ENCODE measurements at places on chromosomes 12 and 14.

DNA sequence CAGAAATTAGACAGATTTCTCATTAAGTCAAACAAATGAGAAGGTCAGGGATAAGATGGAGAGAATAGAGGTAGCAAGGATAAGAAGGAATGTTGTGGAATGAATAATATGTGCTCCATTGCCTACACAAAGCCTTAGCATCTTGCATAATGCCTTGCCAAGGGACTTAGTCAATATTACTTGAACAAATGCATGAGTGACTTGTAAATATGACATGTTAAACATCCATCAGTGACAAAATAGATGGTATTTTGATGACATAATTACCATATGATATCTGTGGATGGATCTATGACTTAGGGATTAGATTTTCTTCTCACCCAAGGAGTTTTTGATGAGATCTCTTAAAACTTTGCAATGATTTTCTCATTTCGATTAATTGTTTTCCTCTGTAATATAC, 194.1 kb upstream of the RASSF8 start:
- no peaks in the 10 kb centered on the region for H3K27me3 ChIP-seq
- H3K36me3 ChIP-seq = no peaks in the 10 kb centered on the region
- no peak for DNase-seq
- no peaks in the 10 kb centered on the region for H3K4me1 ChIP-seq
- no peak overlapping the region for H3K27ac ChIP-seq
- no peak overlapping the region for H3K4me3 ChIP-seq

DNA sequence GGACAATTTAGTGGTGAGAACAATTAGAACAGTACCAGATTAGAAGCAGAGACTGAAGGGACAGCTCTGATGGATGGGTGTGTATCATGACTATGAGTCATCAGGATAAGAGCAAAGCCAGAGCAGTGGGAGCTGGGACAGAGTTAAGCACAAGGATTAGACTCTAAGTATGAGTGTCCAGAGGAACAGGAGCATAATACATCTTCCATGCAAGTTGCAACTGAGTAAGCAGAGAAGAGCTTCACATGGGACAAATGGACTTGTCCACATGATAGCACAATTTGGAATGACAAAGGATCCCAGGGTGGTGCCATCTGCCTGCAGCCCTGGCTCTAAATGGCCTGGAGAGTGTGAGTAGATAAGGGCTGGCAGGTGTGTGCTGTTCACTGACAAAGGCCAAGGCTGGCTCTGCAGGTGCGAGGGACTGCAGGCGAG, 226.4 kb upstream of the CAND1 start:
- no peak overlapping the region for H3K4me3 ChIP-seq
- DNase-seq = no peak
- H3K4me1 ChIP-seq = no peaks in the 10 kb centered on the region
- no peak overlapping the region for H3K27ac ChIP-seq
- no peaks in the 10 kb centered on the region for H3K36me3 ChIP-seq

- peaks cover 5% of the 10 kb centered on the region for H3K36me3 ChIP-seq
- peak overlapping the region; percentile 75 for H3K27ac ChIP-seq
- H3K4me3 ChIP-seq = peak overlapping the region; percentile 44
- H3K27me3 ChIP-seq = no peaks in the 10 kb centered on the region
Observed at GRCh38 chr12:110536834-110537604, 34.9 kb downstream of the RAD9B start.

DNA sequence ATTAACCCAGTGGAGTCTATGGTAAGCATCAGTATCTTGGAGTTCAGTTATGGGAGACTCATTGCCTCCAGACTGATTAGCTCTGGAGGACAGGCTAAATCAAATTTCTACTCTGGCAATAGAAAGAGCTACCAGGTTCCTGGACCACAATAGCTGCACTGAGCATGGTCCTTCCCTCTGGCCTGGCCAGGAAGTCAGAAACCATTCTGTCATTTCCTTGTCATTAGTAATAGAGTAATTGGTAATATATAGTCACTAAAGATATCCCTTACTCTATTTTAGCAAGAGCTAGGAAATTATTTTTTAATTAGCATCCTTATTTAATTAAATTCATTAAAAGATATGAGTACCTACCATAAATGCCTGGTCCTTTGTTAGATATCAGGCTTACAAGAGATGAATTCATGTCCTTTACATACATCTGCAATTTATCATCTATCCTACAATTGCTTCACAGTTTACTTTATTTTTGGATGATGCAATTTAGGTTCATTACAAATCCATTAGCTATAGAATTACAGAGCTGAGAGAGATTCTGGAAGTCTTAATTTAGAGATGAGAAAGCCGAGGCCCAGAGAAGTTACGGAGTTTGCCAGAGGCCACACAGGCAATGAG, 23.7 kb upstream of the TDRD9 start:
- no peaks in the 10 kb centered on the region for H3K4me1 ChIP-seq
- H3K27ac ChIP-seq = no peak overlapping the region
- H3K27me3 ChIP-seq = no peaks in the 10 kb centered on the region
- no peak for DNase-seq
- no peak overlapping the region for H3K4me3 ChIP-seq
- no peaks in the 10 kb centered on the region for H3K36me3 ChIP-seq

- H3K4me1 ChIP-seq = no peaks in the 10 kb centered on the region
- H3K36me3 ChIP-seq = no peaks in the 10 kb centered on the region
Observed at GRCh38 chr12:101455685-101456084, 19.5 kb upstream of the SPIC start.

- H3K4me3 ChIP-seq = no peak overlapping the region
- no peak for DNase-seq
- no peaks in the 10 kb centered on the region for H3K4me1 ChIP-seq
- H3K27me3 ChIP-seq = no peaks in the 10 kb centered on the region
Observed at GRCh38 chr14:37569729-37570128, 25.3 kb downstream of the FOXA1 start.

GRCh38 chr14:57352396-57353170, 37.8 kb upstream of the NAA30 start:
- H3K27me3 ChIP-seq = no peaks in the 10 kb centered on the region
- no peak for DNase-seq
- H3K4me3 ChIP-seq = no peak overlapping the region
- no peak overlapping the region for H3K27ac ChIP-seq
- no peaks in the 10 kb centered on the region for H3K36me3 ChIP-seq
- no peaks in the 10 kb centered on the region for H3K4me1 ChIP-seq

DNA sequence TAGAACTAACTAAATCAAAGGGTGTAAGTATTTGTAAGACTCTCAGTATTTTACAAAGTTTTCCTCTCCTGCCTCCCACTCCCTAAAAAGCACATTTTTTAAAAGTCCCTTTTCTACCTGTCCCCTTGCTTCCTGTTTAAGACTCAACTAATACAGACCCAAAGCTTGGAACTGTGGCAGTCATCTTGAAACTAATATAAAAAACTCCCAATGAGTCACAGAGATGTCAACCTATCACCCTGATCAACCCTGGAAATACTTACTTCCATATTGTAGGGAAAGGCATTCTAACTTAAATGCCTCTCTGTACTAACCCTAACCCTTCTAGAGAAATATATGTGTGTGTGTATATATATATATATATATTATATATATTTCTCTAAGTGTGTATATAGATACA, 184.8 kb downstream of the SPTSSA start:
- no peak overlapping the region for H3K4me3 ChIP-seq
- no peak overlapping the region for H3K27ac ChIP-seq
- H3K36me3 ChIP-seq = no peaks in the 10 kb centered on the region
- DNase-seq = no peak
- no peaks in the 10 kb centered on the region for H3K4me1 ChIP-seq
- no peaks in the 10 kb centered on the region for H3K27me3 ChIP-seq

DNA sequence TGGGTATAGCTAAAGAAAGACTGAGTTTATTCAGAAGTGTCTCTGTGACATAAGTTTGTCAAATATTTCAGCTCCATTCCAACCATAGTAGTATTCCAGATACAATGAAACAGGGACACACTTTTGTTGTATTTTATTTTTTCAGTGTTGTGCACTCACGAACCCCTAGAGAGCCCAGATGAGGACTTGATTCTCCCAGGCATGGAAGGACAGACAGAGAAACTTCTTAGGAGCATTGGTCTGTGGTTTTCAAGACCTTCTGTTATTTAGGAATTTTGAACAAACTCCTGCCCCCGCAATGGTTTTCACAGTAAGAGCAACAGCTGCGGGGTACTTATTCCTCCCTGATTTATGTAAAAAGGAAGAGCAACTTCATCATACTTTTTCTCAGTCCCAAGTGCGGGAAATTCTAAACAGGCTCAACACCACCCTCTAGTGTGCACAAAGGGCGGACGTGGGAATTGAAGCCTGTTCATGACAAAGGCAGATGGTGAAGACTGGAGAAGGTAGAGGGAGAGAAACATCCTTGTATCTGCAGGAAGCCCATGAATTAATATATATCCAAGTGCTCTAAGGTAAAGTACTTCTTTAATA, 147.6 kb downstream of the PAH start:
- H3K4me1 ChIP-seq = no peaks in the 10 kb centered on the region
- H3K36me3 ChIP-seq = no peaks in the 10 kb centered on the region
- no peak overlapping the region for H3K27ac ChIP-seq

- no peak for DNase-seq
- peak overlapping the region; percentile 50 for H3K27ac ChIP-seq
- no peaks in the 10 kb centered on the region for H3K4me1 ChIP-seq
- no peaks in the 10 kb centered on the region for H3K27me3 ChIP-seq
- H3K4me3 ChIP-seq = peak overlapping the region; percentile 2
Observed at GRCh38 chr12:96078231-96079135, 43.1 kb upstream of the LTA4H start.

DNA sequence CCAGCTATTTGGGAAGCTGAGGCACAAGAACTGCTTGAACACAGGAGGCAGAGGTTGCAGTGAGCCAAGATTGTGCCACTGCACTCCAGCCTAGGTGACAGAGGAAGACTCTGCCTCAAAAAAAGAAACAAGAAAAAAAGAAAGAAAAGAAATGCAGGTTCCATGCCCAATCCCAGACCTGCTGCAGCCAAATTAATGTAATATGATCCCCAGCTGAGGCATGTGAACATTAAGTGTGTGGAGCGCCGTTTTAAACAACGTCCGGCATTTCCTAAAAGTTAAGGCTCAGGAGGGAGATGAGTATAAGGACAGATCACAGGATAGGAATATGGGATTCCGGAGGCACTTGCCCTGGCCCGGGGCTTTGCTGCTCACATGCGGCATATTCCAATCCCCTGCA, 162.9 kb downstream of the KSR2 start:
- no peaks in the 10 kb centered on the region for H3K4me1 ChIP-seq
- H3K4me3 ChIP-seq = no peak overlapping the region
- H3K36me3 ChIP-seq = no peaks in the 10 kb centered on the region
- H3K27ac ChIP-seq = no peak overlapping the region
- no peak for DNase-seq

GRCh38 chr12:110697236-110697635, 8.3 kb upstream of the HVCN1 start:
- no peaks in the 10 kb centered on the region for H3K27me3 ChIP-seq
- no peak overlapping the region for H3K27ac ChIP-seq
- no peak overlapping the region for H3K4me3 ChIP-seq
- no peaks in the 10 kb centered on the region for H3K36me3 ChIP-seq
- DNase-seq = no peak

- no peaks in the 10 kb centered on the region for H3K36me3 ChIP-seq
- no peak overlapping the region for H3K4me3 ChIP-seq
- H3K27ac ChIP-seq = no peak overlapping the region
- no peaks in the 10 kb centered on the region for H3K27me3 ChIP-seq
Observed at GRCh38 chr12:87152075-87152474, 877.1 kb downstream of the C12orf50 start.

DNA sequence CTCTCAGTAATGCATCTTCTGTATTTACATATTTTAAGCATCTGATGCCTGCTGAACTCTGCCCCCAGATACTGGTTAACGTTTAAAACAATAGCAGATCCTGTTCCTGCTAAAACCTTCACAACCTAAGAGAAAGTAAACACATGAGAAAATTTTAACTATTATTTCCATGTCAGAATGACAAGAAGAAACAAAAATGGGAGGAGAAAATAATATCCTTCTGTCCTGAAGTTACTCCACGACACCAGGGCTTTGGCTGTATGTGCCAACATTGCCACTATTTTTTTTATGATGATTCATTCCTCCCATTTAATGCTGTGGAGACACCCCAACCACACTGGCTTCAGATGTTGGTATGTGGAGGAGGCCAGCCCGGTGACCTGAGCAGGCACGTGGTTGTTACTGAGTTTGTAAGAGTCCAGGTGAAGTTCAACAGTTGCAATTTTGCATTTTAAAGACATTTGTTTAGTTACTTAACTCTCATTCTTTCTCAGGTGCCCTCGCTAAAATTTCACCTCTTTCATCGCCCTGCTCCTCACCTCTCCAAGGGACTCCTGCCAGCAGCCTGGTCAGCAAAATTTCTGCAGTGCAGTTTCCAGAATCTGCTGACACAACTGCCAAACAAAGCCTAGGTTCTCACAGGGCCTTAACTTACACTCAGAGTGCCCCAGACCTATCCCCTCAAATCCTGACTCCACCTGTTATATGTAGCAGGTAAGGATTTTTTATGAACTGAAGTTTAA, 65.5 kb upstream of the SLCO1C1 start:
- peaks cover 34% of the 10 kb centered on the region for H3K4me1 ChIP-seq
- peaks cover 6% of the 10 kb centered on the region for H3K36me3 ChIP-seq
- H3K27me3 ChIP-seq = no peaks in the 10 kb centered on the region
- no peak overlapping the region for H3K4me3 ChIP-seq
- DNase-seq = peak; percentile 17
- H3K27ac ChIP-seq = peak overlapping the region; percentile 79

GRCh38 chr14:54881235-54881760, 21.3 kb downstream of the GCH1 start:
- H3K27me3 ChIP-seq = no peaks in the 10 kb centered on the region
- no peaks in the 10 kb centered on the region for H3K4me1 ChIP-seq
- H3K4me3 ChIP-seq = peak overlapping the region; percentile 70
- DNase-seq = no peak
- H3K36me3 ChIP-seq = no peaks in the 10 kb centered on the region

GRCh38 chr14:69263364-69263763, 3.4 kb downstream of the GALNT16 start:
- peak overlapping the region; percentile 75 for H3K27ac ChIP-seq
- no peaks in the 10 kb centered on the region for H3K36me3 ChIP-seq

DNA sequence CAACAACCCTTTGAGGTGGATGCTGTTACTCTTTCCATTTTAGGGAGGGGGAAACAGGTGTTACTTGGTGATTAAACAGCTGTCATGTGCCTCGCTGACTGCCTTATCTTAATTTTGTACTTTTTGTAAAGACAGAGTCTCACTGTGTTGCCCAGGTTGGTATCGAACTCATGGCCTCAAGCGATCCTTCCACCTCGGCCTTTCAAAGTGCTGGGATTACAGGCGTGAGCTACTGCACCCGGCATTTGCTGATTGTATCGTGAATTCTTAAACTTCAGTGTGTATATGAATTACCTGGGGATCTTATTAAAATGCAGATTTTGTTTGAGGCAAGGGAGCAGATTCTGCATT, 659 bp downstream of the PSMD9 start:
- H3K27me3 ChIP-seq = no peaks in the 10 kb centered on the region
- no peak for DNase-seq
- H3K4me1 ChIP-seq = peaks cover 26% of the 10 kb centered on the region
- peak overlapping the region; percentile 97 for H3K27ac ChIP-seq
- H3K4me3 ChIP-seq = peak overlapping the region; percentile 74

- H3K27ac ChIP-seq = no peak overlapping the region
- peaks cover 86% of the 10 kb centered on the region for H3K36me3 ChIP-seq
- no peaks in the 10 kb centered on the region for H3K4me1 ChIP-seq
- no peaks in the 10 kb centered on the region for H3K27me3 ChIP-seq
- DNase-seq = no peak
- no peak overlapping the region for H3K4me3 ChIP-seq
Observed at GRCh38 chr12:112236386-112236785, 111.0 kb downstream of the TRAFD1 start.

- no peaks in the 10 kb centered on the region for H3K36me3 ChIP-seq
- H3K27me3 ChIP-seq = no peaks in the 10 kb centered on the region
- no peak for DNase-seq
- H3K4me3 ChIP-seq = no peak overlapping the region
- H3K27ac ChIP-seq = no peak overlapping the region
Observed at GRCh38 chr12:119938049-119938667, 50.9 kb upstream of the BICDL1 start.
